ENCODE measurements at places on chromosomes 7 and 10. TPM values are rescaled to one million over a fixed set of nuclear protein-coding genes. Genes with fewer than 3 reads are reported as not detected.

Gene MNX1
- total RNA-seq: not detected

Gene SFRP5
- total RNA-seq: 0.60 TPM

Gene TMEM229A
- not detected for total RNA-seq

Gene CCDC146
- total RNA-seq: 2.1 TPM

DNA sequence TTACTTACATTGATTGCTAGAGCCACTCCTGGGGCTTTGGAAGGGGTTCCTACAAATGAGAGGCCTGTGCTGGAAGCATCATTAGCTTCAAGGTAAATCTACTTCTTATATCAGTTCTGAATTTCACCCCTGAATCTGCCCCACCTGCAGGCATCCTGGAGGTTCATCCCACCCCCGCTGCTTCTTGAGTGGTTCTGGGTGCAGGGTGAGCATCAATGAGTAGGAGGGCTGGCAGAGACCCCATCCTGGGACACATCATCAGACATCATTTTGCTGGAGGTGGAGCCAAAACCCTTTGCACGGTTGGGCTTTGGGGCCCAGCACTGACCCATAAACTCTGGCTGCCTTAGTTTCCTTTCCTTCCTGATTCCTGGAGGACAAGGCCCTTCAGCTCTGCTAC, 143.7 kb downstream of the PTPN20 start:
- no peak overlapping the region for H3K27ac ChIP-seq
- H3K27me3 ChIP-seq: no peaks in the 10 kb centered on the region
- no peak overlapping the region for H3K4me3 ChIP-seq
- H3K36me3 ChIP-seq: no peaks in the 10 kb centered on the region
- H3K4me1 ChIP-seq: peaks cover 3% of the 10 kb centered on the region

DNA sequence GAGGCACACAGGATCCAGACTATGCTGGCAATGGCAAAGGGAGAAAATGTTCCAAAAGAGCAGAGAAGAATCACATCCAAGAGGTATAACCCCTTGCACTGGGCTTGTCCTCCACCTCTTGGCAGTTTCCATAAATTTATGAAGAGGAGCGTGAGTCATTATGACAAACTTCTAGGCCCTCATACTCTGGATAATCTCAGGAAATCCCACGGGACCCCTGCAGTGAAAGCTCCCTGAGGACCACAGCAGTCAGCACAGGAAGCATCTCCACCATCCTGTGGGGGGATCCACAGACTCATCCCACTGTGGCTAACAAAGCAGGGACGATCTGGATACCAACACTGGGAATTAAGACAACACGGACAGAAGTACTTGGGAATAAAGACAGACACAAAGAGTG, 30.3 kb upstream of the GPAM start:
- no peaks in the 10 kb centered on the region for H3K36me3 ChIP-seq
- H3K4me1 ChIP-seq: no peaks in the 10 kb centered on the region
- peaks cover 10% of the 10 kb centered on the region for H3K27me3 ChIP-seq
- no peak overlapping the region for H3K27ac ChIP-seq

DNA sequence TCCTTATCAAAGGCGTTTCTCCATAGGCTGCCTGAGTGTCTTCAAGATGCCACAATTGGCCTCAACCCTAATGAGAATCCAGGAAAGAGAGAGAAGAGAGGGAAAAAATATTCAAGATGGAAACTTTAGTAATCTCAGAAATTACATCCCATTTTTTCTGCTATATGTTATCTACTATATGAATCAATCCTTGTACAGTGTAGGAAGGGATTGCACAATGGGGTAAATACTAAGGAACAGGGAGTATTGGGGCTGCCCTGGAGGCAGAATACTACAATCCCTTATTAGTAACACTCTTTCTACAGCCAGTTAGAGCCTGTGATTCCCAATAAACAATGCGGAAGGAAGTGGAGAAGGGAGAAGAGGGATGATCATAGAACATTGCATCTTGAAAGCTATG, 27.9 kb downstream of the TFPI2 start:
- no peaks in the 10 kb centered on the region for H3K36me3 ChIP-seq
- no peak overlapping the region for H3K4me3 ChIP-seq
- H3K27ac ChIP-seq: no peak overlapping the region

DNA sequence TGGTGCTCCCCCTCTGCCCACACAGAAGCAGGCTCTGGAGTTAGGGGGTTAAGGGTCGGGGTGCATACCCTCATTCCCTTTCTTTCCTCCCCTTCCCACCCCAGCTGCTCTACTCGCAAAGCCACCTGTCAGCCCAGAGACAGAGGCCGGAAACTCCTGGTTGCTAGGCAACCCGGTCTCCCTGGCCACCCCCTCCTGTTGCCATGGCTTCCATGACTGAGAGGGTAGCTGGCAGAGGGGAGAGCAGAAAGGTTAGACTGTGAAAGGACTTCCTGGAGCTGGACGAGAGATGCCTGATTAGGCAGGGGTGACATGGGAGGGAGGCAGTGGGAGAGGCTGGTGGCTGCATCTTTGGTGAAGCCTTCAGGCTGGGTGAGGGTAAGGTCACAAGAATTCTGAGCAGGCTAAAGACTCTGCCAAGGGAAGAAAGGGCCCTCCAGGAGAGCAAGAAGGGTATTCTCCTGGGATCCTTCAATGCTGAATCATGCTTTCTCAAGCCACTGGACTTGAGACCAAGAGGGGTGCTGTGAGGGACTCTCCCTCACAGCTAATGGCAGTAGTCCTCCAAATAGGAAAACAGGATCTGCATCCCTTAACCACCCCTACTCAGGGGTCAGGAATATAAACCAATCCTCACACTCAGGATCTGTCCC, 5.4 kb downstream of the PSD start:
- H3K27ac ChIP-seq: no peak overlapping the region
- H3K4me3 ChIP-seq: no peak overlapping the region
- H3K36me3 ChIP-seq: no peaks in the 10 kb centered on the region
- peak; percentile 81 for DNase-seq
- peaks cover 24% of the 10 kb centered on the region for H3K27me3 ChIP-seq

DNA sequence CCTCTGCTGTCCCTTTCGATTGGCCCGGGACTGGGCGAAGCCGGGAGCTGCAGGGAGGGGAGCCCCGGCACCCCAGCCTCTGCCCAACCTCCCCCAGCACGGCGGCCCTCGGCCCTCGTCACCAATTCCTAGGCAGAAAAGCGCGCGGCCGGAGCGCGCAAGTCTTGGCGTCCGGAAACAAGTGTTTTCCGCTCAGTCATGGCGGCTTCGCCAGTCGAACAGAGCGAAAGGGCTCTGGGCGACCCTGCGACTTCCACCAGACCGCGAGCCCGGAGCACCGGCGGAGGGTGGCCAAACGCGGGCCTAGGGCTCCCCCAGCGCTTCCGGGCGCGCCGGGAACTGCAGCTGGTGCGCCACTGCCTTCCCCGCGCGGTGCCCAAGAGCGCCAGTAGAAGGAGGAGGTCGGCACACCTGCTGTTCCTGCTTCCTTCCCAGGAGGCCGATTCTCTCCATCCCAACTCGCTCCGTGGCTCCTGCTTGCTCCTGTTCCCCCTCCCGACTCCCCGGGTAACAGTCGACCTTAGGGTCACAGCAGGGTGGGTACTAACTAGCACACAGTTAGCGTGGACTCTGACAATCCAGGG, 729.9 kb downstream of the ZWINT start:
- no peak overlapping the region for H3K27ac ChIP-seq
- no peaks in the 10 kb centered on the region for H3K4me1 ChIP-seq
- DNase-seq: peak; percentile 39

Gene ARF5
- total RNA-seq: 114 TPM

Gene AKR1C8
- total RNA-seq: not detected
